Activated CD4-positive, alpha-beta T cell treated with anti-CD3 and anti-CD28 coated beads for 1 hour (primary cell): ENCODE measurements at places on chromosomes 3 and 15.

GRCh38 chr3:25460751-25461150, 32.7 kb downstream of the RARB start:
- no peak for DNase-seq

DNA sequence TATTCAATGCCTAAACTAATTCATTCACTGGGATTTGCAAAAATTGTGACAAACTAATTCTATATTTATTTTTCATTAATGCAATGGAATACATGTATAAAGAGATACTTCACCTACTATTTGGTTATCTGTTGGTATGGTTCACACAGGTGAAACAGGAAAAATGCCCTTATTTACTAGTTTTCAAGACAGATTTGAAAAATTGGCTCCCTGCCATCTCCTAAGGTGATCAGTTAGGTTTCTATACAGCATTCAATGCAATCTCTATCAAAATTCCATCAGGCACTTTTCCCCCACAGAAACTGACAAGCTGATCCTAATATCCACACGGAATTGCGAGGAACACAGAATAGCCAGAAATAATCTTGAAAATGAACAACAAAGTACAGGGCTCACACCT, 101.1 kb downstream of the DLG1 start:
- DNase-seq, result no peak

DNA sequence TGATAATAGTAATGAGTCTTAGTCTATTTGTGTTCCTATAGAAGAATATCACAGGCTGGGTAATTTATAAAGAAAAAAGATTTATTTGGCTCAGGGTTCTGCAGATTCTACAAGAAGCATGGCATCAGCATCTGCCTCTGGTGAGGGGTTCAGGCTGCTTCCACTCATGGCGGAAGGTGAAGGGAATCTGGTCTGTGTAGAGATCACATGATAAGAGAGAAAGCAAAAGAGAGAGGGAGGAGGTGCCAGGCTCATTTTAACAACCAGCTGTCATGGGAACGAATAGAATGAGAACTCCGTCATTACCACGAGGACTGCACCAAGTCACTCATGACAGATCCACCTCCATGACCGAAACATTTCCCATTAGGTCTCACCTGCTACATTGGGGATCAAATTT, 664.0 kb upstream of the SGO1 start:
- no peak for DNase-seq

DNA sequence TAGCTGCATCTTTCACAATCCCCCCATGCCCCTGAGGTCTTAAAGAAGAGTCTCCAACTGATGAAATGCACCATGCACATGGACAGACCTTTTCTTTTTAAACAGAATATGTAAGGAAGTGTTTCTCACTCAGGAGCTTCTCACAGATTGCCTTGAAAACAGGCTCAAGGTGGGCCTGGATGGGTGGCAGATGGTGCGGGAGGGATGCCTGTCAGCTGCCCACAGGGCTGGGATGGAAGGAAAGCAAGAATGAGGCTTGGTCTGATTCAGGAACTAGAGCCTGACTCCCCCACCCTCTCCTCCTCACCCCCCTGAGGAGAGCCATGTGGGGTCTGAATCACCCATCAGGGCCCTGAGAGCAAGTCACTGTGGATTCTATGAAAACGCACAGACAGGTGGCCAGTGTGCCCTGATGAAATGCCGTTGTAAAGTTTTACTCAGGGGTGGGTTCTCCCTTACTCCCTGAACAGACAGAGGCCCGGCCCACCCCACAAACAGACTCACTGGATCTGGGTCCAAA, 67.2 kb downstream of the UMPS start:
- no peak for DNase-seq

DNA sequence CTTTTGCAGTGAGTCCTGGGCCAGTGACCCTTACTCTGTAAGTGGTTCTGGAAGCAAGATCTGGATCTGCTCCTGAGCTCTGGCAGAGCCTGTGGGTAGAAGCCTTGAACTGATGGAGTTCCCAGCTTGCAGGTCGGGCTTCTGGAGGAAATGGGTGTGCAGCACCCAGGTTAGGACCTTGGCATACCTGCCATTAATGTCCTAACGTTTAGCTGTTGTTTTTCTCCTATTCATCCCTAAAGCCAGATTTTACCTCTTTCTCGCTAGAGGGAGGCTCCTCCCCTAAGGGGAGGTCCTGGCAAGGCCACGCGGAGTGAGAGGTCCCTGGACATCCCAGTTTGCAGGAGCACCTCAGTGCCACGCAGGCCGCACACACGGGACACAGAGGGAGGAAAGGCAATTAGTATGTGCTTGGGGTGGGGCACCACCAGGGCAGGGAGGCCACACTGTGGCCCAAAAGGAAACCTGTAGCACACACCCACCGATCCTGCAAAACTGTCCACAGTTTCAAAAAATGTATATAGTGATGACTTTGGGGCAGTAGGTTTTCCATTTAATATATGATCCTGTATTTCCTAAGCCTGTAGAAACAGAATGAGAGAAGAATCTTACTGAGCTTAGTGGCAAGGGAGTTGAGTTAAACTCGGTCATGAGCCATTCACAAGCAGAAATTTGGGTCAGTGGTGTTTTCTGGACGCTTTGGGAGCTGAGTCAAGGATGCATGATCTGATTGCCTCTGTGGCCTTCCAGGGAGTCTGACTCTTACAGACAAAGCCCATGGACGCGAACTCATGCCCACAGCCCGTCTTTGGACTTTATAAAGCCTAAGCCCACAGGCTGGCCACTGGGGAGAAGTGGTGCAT, 148.7 kb downstream of the LRRK1 start:
- no peak for DNase-seq

GRCh38 chr15:51736069-51736468, 1.4 kb downstream of the LYSMD2 start:
- no peak for DNase-seq

DNA sequence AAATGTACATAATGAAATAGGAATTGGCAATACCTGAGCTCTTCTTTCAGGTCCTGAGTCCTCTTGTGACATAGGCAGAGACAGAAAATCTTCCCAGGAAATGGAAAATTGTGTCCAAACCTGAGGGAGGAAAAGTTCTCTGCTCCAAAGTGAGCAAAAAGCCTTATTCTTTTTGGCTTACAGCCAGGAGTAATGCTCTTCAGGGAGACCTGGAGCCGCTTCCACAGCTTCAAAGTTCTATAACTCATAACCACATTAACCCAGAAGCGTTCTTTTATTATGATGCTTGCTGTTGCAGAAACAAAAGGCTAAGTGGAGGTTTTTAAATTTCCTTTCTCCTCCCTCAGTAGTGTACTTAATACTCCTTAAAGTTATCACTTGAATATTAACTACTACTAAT, 633 bp downstream of the IGSF10 start:
- DNase-seq, result no peak

DNA sequence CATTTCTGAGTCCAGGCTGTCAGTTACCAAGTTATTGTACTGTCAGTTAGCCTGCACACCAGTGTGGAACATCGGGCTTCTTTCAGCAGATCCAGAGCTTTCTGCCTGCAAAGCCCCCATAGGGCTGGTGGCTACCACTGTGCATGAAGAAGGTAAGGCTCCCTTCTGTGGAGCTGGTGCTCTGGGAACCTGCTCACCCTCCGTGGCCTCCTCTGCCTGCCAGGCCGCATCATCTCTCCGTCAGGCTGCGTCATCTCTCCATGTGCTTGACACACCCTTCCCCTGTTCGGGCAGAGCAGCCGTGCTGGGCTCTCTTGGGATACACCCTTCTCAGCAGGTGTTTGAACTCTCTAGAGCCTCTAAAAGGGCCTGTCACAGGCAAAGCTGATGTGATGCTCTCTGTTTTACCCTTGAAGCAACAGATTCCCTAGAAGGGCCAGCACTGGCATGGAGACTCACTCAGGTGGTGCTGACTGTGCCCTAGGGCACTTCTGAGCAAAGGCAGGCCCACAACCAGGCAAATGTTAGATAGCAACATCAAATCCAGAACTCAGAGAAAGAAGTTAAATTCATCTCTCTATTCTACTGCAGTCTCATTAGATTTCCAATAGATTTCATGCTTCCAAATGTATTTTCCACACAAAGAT, 261.1 kb downstream of the EPHB1 start:
- DNase-seq, result no peak

GRCh38 chr3:48681974-48682610, 3.6 kb downstream of the NCKIPSD start:
- no peak for DNase-seq

GRCh38 chr3:183988216-183988790, 29.4 kb downstream of the ABCC5 start:
- no peak for DNase-seq

DNA sequence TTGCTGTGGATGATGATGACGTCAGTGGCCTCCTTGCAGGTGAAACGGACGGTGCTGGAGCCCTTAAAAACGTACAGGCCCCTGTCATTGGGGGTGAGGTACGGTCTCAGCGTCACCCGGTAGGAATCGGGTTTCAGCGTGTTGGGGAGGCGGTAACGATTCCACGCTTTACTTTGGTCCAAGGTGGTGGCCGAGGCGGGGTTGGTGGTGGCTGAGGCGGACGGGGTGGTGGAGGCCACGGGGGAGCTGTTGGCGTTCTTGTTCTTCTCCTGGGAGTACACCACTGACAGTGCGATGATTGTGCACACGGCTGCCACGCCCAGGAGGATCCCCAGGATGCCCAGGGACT, 8.5 kb downstream of the ANPEP start:
- DNase-seq, result no peak

GRCh38 chr3:126345641-126346460, 11.4 kb downstream of the KLF15 start:
- no peak for DNase-seq
